ENCODE measurements at places on chromosomes 12 and 14.
A peak's percentile ranks its signal among the peaks of the same experiment; 100 is the strongest.

DNA sequence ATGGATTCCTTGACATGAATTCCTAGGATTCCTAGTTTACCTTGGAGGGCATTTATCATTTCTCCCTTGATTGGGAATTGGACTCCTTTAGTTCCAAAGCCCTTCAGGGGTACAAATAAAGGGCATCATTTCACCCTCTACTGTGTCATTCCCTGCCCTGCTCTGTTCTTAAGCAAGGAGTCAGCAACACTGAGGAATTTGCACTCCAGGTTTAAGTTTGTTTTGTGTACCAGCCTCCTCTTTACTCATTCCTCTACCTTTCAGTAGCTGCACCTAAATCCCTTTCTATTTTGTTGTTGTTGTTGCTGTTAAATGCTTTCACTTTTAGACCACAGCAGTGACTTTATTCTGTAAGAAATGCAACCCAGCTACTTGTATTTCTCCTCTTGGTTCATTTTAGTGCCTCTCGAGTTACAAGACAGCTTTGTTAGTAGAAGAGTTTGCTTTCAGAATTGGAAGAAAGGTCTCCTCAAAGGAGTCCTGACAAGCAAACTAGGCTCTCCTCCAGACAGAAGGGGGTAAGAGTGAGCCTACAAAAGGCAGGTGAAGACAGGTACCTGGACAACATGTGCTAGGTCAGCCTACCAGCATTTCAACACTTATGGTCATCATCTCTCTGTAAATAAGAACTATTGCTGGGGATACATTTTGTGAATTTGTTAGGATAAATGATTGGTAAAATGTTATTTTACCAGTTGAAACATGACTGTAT lies 90.0 kb downstream of the RMST start:
- no peak for DNase-seq

DNA sequence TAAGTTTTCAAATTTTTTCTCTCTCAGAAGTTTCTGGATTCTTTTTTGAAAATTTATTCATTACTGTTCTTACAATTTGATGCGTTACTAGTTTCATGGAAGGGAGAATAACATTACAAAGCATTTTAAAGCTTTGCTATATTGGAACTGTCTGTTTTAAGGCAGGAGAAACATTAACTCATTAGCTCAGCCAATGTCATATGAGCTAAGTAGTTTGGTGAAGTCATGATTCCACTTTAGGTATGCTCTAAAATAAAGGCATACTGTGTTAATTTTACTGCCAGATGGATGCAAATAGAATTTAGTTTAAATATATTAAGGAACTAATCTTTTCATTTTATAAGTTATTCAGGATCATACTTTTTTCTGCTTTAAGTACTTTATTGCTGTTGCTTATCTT lies 46.0 kb downstream of the ARID2 start:
- DNase-seq: no peak

GRCh38 chr14:65137648-65138307 lies 35.5 kb upstream of the MAX start:
- DNase-seq: no peak

DNA sequence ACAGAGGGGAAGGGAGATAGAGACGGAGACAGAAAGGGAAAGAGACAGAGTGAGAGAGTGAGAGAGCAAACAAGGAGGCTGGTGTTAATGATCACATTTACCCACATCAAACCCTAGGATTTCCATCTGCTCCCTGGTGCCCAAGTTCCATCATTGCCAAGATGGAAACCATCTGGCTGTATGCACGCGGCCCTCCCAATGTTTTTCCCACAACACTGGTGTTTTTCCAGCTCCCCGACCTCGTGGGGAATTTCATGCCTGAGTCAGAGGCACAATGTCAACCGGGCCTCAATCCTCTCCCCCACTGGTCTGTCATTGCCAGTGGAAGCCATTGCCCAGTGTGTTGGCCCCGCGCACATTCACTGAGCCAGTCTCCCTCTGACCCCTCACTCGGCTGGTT lies 19.9 kb upstream of the BDKRB2 start:
- DNase-seq: no peak

DNA sequence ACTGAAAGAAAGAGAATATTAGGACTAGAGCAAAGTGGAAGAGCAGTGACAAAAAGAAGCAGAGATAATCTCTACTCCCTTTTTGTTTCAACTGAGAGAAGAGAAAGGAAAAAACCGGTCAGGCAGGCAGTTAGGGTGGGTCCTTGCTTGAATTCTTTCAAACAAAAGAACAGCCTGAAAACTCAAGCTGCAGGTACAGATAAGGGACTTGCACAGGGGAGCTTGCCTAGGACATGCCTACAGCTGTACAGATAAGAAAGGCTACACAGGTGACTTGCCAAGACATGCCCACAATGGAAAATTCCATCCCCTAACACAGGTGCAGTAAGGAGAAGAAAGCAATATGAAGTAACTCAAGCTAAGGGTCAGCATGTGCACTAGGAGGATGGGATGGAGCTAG lies 532.2 kb upstream of the MIS18BP1 start:
- DNase-seq: no peak

DNA sequence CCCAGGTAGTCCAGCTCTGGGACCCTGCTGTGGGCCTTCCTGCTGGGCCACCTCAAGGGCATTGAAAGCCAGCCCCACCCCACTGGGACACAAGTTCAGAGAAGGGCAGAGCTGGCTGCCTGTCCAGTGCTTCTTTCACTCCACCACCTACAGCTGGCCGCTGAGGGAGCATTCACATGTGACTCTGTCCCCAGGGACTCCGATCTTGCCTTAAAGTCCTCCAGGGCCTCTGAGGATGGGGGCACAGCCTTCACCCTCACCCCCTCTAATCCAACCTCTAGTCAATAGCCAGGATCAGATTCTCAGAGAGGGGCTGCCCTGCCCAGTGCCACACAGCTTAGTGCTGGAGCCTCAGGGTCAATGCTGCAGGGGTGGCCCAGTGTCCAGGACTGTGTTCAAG lies 5.0 kb upstream of the CYP46A1 start:
- no peak for DNase-seq

DNA sequence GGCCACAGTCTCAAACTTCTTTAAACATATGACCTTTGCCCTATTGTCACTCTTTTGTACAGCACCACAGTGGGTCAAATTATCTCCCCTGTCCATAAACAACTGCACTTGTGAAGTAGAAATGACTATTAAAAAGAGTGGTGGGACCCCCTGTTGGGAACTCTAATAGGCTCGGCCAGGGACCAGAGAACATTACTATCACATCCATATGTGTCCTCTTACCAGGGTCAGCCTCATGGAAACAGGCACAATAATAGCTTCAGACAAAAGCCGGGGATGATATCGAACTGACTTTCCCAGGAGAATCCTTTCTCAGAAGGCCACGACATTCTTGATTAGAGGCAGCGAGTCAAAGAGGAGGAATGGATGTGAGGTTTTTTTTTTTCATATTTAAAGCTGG lies 96.6 kb downstream of the NKX2-1 start:
- DNase-seq: no peak

- DNase-seq: no peak
Observed at GRCh38 chr14:39876916-39877315, 444.7 kb upstream of the FBXO33 start.

GRCh38 chr12:1605129-1606020 lies 11.0 kb upstream of the FBXL14 start:
- peak; percentile 58 for DNase-seq

- DNase-seq: no peak
Observed at GRCh38 chr12:122842505-122843405, 7.5 kb downstream of the HIP1R start.

GRCh38 chr14:81963846-81964245 lies 430.2 kb upstream of the SEL1L start:
- no peak for DNase-seq

DNA sequence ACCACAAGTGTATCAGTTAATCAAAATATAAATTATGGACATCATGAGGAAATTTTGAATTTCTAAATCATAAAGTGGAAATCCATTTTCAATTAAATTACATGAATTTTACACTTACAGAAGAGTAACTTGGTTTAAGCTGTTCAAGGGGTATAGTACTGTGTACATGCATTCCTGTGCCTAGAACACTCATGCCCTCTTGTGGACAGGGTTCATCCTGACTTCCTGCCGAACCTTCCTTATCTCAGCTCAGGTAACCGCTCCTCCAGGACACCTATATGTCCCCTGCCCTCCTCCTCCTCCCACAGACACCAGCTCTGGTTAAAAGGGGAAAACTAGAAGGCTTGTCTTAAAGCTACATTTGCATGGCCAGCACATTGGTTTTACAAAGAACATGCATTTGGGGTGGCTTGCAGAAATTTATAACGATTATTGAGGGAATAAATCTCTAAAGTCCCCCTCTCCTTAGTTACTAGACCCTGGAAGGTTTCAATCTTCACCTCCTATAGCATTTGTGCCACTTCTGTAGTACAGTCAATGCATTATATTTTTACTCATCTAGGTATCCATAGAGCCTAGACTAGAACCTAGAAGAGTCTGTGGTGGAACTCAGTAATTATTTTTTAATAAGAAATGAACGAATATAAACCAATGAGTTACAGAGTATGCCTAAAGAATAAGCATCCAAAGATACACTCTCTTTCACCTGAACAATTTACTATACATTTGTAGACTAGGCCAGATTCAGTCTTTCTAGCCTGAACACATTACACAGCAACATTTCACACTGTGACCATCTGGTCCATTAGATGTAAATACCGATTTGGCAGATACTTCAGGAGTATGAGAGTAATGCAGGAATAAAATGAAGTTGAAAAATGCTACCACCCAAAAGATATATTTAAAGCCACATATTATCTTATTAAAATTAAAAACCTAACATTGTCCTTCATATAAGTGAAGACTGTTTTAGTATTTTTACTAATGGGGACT lies 345.6 kb downstream of the PAWR start:
- DNase-seq: peak; percentile 47

DNA sequence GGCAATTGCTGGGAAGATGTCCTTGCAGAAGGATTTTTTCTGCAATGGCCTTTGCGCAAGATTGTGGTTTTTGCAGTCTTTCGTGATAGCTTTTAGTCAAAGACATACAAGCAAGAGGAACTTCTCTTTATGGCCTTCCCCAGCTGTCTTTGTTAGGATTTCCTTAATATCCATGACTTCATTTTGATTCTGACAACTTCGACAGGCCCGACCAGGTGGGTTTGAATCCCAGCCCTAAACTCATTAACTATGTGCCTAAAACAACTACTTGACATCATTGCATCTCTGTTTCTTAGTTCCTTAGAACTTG lies 13.3 kb upstream of the VRK1 start:
- DNase-seq: no peak

DNA sequence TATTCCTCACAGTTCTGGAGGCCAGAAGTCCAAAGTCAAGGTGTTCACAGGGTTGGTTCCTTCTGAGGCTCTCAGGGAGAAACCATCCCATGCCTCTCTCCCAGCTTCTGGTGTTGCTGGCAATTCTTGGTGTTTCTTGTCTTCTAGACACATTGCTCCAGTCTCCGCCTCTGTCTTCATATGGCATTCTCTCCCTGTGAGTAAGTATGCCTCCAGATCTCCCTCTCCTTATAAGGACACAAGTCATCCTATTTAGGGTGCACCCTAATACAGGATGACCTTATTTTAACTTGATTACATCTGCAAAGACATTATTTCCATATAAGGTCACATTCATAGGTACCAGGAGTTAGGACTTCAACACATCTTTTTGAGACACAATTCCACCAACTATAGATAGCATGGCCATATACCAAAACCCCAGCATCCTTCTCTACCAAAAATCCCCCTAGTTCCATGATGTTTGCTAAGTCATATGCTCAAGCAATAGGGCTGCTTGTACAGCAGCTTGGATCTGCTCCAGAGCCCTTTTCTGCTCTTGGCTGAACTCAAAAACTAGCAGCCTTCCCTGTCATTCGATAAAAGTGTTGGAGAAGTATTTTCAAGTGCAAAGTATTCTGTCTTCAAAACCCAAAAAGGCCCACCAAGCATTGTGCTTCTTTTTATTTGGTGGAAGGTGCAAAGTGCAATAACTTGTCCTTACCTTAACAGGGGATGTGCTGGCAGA lies 79.2 kb upstream of the CMKLR1 start:
- DNase-seq: no peak

DNA sequence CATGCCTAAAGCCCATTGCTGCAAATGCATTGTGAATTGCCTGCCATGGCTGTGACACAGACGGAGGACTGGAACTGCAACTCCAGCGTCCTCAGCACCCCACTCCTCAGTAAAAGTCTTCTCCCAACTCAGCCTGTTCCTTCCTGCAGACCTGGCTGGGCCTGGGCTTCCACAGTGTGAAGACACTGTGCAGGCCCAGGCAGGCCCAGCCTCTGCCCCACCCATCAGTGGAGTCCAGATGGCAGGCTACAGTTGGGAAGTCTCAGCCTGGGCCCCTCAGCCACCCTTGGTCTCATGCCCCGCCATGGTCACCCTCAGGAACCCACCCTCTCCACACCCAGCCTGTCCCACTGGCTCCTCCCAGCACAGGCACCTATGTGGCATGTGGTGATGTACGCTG lies 22.0 kb downstream of the VSX2 start:
- no peak for DNase-seq

GRCh38 chr12:46722394-46723185 lies 103.2 kb downstream of the SLC38A4 start:
- DNase-seq: no peak

All from DND-41 (cell line).